Head of caudate nucleus (tissue), 42 donors: ENCODE measurements at places on chromosomes 7 and 10.

- DNase-seq, result no peak
Measured at GRCh38 chr10:59970396-59971368, 64.3 kb upstream of the CCDC6 start.

DNA sequence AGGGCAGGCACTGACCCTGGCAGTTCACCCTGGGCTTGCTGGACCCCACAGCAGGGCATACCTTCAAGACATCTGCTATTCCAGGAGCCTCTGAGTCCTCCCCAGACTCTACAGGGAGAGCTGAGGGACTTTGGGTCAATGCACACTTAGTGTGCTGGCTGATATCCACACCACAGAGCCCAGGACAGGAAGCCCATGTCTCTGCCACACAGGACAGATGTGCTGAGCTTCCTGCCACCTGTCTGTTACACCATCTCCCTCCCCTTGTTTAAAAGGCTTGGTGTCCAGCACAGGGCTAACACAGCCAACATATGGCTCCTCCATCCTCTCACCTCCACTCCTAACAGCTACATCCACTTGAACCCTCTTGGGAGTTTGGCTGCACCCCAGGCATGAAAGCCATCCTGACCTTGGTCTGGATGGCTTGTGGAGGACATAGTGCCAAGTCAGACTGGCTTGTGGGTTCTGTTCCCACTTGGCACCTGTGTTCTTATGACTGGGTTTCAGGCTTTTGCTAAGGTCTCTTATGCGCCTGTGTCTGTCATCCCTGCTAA, 529.8 kb downstream of the GALNT17 start:
- no peak for DNase-seq

- DNase-seq, result no peak
Measured at GRCh38 chr10:99698504-99699080, 33.3 kb downstream of the COX15 start.

- DNase-seq, result no peak
Measured at GRCh38 chr7:27999829-28000228, 180.8 kb downstream of the JAZF1 start.

DNA sequence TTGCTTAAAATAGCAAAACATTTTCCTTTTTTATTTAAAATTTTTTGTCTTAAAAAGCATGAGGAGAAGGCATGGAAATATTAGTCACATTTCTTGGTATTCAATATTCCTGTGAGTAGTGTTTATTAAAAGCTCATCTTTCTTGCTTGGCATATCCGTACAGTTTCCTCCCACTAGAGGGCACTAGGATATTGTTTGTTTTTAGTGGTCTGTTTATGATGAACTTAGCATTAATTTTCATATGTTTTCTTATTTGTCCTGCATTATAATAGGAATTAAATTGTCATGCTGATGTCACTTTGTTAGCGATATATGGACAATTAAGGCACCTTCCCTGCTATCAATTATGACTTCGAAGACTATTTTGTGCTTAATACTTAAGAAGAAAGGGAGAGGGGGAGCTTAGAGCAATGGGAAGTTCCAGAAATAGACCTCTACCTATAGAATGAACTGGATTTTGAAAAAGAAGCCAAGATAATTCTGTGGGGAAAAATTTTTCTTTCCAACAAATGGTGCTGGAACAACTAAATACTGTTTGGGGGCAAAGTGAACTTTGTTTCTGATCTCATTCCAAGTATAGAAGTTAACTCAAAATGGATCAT, 91.0 kb upstream of the STRIP2 start:
- DNase-seq, result no peak

GRCh38 chr7:157564517-157565177, 227.8 kb downstream of the DNAJB6 start:
- DNase-seq, result no peak

GRCh38 chr10:130201043-130201380, 64.8 kb downstream of the GLRX3 start:
- no peak for DNase-seq

- DNase-seq, result no peak
Measured at GRCh38 chr7:35752742-35753141, 48.1 kb upstream of the SEPTIN7 start.

DNA sequence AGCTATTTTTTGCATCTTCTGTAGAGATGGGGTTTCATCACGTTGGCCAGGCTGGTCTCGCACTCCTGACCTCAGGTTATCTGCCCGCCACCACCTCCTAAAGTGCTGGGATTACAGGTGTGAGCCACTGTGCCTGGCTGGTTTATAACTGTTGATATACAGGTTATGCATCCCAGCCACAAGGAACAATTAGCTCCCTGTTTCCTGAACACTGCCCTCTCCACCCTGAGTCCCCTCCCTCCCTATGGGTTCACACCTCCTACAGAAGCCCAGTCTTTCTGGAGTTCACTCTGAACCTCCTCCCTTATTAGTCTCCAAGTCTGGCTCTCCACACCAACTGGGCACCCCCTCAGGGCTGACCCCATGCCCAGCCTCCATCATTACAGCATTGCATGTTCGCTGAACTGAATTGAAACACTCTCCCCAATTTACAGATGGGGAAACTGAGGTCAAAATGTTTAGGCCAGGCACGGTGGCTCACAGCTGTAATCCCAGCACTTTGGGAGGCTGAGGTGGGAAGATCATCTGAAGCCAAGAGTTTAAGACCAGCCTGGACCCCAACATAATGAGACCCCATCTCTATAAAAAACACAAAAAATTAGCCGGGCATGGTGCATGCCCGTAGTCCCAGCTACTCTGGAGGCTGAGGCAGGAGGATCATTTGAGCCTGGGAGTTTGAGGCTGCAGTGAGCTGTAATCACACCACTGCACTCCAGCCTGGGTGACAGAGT, 1.7 kb upstream of the CLIP2 start:
- DNase-seq, result no peak

- DNase-seq, result no peak
Measured at GRCh38 chr10:132912713-132913558, 29.4 kb downstream of the CFAP46 start.

DNA sequence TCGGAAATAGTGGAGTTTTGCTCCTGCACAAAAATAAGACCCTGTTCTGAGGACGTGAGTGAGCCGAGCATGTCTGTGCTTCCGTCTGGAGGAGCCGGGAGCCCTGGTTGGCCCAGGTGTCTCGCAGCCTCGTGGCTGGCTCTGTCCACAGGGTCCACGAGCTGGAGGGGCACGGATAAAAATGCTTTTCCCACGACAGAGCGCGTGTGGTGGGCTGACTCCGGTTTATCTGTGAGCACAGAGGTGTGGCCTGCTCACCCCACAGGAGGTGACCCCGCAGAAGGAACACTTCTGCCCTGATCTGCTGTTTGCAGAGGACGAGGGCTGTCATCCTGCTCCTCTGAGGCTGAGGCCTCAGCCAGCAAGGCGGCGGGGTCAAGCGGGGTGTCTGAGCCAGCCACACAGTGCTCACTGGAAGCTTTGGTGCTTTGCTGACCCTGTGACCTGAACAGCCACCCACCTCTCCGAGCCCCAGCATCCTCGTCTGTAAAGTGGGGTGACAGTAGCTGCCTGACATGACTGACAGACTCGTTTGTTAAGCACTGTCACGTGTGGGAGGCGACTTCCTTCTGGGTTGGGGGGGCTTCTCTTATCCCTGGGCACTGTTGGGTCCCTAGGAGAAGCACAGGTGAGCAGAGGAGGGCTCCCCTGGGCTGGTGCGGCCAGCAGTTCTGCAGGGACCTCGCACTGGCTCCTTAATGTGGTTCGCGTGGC, 162.5 kb downstream of the DNAJB6 start:
- no peak for DNase-seq

DNA sequence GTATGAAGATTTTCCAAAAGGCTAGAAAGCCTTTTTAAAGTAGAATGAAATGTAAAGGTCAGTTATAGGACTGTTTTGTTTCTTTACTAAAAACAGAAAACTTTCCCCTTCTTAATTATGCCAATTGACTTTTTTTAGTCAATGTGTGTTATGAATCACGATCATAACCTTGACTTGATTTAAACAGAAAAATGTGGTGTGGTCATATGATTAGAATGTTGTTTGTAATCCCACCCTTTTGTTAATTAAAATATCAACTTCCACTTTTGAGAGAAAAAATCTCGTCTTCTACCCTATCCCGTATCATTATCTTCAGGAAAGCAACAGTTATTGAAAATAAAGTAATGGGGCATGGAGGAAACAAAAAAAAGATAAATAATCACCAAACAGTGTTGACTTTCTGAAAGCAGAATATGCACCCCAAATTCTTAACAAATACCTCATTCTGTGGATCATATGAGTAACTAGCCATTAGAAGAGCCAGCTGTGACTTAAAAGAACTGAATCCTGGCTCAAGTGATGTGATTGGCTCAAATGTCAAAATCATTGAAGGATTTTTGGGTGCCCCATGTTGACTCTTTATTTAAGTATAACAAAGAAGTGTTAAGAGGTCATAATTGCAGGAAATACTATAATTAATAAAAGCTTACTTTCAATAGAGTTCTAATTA, 32.3 kb upstream of the SLC16A12 start:
- DNase-seq, result no peak

- no peak for DNase-seq
Measured at GRCh38 chr7:100598425-100598824, 3.7 kb upstream of the PCOLCE start.

- no peak for DNase-seq
Measured at GRCh38 chr10:3811291-3811870, 26.4 kb upstream of the KLF6 start.

DNA sequence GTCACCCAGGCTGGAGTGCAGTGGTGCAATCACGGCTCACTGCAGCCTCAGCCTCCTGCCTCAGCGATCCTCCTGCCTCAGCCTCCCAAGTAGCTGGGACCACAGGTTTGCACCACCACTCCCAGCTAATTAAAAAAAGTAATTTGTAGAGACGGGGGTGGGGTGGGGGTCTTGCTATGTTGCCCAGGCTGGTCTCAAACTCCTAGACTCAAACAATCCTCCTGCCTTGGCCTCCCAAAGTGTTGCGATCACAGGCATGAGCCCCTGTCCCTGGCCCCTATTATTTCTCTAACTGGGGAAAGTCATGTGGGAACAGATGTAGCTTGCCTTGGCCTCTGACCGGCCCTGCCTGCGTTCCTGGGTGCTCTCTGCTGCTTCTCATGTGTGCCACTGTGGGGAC, 178.7 kb downstream of the RNF216 start:
- no peak for DNase-seq

GRCh38 chr7:43584195-43584586, 1.3 kb downstream of the STK17A start:
- DNase-seq, result no peak
